ENCODE measurements at places on chromosomes 7 and 10.

GRCh38 chr7:141590071-141590470 is 38.9 kb downstream of the AGK start:
- no peak for DNase-seq

DNA sequence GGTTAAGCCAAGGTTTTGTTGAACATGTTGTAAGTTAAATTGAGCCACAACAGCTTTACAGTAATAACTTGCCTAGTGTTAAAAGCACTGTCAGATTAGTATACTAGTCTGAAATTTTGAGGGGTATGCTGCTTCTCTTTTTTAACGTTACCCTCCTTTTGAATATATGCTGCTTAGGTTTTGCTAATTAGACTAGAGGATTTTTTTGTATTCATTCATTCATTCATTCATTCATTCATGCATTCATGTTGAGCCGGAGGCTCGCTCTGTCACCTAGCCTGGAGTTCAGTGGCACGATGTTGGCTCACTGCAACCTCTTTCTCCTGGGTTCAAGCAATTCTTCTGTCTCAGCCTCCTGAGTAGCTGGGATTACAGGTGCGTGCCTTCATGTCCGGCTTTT is 24.7 kb downstream of the DNAJB6 start:
- no peak for DNase-seq

DNA sequence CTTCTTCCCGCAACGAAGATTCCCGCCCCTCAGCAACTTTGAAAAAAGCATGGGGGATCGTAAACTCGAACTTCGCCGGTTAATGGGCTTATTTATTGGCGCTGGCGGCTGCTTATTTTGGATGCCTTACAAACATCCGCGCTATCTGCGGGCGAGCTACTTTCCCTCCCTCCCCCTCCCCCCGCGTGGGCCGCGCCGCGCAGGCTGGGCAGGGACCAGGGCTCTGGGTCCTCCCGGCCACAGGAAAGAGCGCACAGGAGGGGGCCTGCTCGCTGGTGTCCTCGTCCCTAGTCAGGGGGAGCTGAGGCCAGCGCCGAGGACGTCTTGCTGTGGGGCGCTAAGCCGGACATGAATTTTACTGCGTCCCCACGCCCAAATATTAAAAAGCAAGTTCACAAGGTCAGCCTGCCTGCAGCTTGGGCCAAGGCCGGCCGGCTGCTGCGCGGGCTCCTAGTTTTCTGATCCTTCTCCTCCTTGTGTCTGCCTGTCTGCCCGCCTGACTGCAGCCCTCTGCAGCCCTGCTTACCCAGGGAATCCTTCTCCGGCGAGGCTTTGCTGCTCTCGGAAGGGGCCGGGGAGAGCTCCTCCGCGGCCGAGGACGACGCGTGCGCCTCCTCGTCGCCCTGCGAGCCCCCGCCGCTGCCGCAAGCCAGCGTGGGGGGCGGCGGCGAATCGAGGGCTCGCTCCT is 1.2 kb downstream of the HOXA10 start:
- DNase-seq: no peak

DNA sequence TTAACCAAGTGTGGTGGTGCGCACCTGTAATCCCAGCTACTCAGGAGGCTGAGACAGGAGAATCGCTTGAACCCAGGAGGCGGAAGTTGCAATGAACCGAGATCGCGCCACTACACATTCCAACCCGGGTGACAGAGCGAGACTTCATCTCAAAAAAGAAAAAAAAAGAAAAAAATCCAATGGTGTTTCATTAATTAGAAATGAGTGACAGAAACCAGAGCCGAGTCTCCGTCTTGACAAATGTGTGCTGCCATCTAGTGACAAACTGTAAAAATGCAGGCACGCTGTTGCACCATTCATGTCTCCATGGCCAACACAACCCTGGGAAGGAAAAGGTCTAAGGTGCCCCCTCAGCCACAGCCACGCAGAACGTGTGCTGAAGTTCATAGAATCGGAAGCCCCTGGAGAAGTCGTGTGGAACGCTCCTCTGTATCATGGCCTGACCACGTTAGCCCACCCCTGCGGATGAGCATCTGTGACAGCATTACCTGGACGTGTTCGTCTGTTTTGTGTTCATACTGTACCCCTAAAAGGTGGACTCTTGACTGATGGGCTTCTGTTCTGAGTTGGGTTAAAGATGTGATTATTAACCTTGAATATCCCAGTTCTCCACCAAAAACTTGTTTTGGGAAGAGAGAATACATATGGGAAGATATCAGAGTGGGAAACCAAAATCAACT is 94.9 kb downstream of the LYZL2 start:
- peak; percentile 89 for DNase-seq

- DNase-seq: no peak
Measured at GRCh38 chr10:85976267-85976793, 390.3 kb downstream of the GRID1 start.

DNA sequence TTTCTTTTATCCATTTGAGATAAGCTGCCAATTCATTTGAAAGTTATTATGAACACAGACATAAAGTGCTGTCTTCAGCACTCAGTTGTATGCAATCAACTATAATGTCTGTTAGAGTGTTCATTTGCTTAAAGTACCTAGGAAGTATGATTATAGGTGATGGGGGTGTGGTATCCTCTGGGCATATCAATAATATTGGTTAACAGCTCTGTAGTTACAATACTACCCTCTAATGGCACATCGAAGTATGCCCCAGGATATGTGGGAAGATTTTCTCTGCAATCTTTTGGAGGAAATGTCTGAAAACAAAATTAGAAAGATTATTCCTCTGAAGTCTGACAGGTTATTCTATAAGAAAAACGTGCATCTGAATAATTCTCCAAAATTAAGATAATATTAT is 429.7 kb downstream of the ARL4A start:
- no peak for DNase-seq

- DNase-seq: no peak
Measured at GRCh38 chr7:155234950-155235789, 62.5 kb upstream of the INSIG1 start.

DNA sequence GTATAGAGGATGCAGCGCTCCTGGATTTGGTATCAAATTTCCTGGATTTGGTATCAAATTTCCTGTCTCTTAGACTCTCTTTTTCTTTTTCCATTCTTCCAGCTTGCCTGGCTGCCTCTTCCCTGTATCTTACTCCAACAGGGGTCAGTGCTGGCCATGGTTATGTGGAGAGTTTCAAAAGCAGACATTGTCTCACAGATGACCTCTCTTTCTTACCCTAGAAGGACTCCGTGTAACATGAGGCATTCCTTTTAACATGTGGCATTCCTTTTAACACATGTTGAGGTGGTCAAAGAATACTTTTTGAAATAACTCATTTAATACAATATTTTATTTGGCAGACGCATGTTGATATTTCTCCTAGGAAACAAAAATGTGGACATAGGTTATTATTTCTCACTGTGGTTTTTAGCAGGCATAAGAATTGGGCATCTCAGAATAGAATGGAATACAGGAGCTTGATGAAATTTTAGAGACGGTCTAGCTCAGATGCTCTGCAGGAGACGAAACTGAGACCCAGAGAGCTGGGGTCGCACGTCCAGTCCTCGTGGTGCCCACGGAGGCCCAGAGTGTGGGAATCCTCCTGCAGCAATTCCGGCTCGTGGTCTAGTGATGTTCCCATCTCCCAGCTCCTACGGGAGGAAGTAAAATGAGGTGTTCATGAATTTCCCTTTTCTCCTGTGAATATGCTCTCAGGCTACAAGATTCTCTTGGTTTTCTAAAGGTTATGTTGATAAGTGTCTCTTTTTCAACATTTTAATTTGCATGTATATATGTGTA is 59.6 kb upstream of the PITRM1 start:
- no peak for DNase-seq

GRCh38 chr10:74500026-74500704 is 326.2 kb upstream of the KAT6B start:
- DNase-seq: no peak

DNA sequence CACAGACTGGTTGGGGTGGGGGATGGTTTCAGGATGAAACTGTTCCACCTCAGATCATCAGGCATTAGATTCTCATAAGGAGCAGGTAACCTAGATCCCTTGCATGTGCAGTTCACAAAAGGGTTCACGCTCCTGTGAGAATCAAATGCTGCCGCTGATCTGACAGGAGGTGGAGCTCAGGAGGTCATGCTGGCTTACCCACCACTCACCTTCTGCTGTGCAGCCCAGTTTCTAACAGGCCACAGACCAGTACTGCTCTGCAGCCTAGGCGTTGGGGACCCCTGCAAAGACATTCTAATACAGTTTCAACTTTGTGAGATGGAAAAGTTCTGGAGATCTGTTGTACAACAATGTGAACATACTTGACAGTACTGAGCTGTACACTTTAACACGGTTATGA is 39.9 kb downstream of the STRA8 start:
- DNase-seq: no peak

DNA sequence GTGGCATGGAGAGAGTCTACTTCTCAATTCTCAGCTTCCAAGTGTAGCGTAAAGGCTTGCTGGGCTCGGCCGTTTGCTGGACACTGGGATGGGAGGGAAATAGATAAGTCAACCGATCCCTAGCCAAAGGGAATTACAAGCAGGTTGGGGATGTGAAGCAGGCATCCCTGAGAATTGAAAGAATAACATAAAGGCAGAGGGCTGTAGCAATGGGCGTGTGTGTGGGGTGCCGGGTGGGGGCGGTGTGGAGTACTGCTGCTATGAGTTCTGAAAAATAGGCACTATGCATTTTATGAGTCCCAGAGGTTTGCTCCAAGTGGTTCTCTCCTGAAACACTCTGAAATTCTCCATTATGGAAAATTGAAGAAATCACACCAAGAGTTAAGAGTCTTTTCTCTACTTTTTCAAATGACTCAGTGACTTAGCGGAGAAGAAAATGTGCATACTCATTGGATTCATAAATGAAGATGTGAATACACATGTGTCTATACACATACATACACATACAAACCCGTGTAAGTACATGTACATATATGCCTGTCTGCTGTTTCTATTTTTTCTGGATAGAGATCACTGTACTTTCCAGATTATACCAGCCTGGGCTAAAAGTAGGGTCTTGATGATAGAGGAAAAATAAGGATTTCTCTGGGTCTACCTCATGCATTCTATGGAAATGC is 65.4 kb downstream of the ADRA2A start:
- DNase-seq: no peak

GRCh38 chr10:122190176-122190943 is 80.7 kb upstream of the BTBD16 start:
- DNase-seq: no peak

- no peak for DNase-seq
Measured at GRCh38 chr7:50221028-50221427, 83.5 kb upstream of the IKZF1 start.

GRCh38 chr10:131792011-131792651 is 108.7 kb upstream of the PPP2R2D start:
- DNase-seq: no peak

GRCh38 chr7:85896531-85896930 is 709.7 kb upstream of the SEMA3D start:
- DNase-seq: no peak

DNA sequence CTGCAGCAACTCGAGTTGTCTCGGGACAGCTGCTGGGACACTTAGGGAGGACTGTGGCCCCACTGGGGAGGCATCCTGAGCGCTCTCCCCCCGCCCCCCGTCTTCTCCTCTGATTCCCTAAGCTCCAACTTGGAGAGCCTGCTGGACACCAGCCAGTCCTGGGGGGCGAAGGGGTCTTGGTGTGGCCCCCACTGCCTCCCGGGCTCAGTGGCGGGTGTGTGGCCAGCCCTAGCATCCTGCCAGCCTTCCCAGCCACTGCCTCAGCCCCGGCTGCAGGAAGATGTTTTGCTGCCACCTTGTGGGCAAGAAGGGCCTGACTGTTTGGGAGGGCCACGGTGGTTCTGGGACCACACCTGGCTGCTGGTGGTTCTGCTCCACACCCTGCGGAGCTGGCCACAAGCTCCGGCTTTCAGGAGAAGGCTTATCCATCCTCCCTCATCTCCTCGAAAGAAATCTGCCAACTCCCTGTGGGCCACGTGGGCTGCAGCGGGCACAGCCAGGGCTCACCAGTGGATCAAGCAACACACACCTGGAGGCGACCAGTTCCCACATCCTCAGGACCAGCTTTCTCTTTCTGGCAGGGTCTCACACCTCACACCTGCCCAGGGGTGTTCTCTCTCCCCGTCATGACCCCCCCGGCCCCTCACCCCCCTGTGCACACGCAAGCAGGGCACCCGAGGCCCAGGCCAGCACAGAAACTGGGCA is 24.8 kb downstream of the AGAP3 start:
- DNase-seq: peak; percentile 29

GRCh38 chr7:56105508-56105907 is 768 bp downstream of the CHCHD2 start:
- no peak for DNase-seq

- DNase-seq: no peak
Measured at GRCh38 chr7:115116773-115117715, 195.2 kb downstream of the MDFIC start.

DNA sequence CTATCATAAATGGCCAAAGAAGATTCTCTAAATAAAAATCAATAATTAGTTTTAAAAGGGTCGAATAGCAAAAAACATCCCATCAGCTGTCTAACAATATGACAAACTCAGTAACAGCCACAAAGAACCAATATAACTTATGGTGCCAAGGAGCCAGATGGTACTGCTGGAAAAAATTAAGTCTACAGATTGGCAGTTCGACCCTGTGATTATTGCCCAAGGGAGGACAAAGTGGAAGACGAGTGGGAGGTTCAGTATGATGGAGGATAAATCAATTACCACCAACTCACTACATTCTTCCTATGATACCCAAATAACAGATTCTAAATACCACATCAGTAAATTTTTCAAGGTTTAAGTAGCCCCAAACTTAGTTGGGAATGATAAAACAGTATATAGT is 49.0 kb downstream of the SKAP2 start:
- DNase-seq: no peak

- DNase-seq: no peak
Measured at GRCh38 chr7:104415700-104416099, 87.3 kb downstream of the LHFPL3 start.

- no peak for DNase-seq
Measured at GRCh38 chr10:77500754-77501151, 136.9 kb downstream of the KCNMA1 start.

GRCh38 chr10:63711867-63712716 is 190.9 kb downstream of the REEP3 start:
- DNase-seq: no peak

DNA sequence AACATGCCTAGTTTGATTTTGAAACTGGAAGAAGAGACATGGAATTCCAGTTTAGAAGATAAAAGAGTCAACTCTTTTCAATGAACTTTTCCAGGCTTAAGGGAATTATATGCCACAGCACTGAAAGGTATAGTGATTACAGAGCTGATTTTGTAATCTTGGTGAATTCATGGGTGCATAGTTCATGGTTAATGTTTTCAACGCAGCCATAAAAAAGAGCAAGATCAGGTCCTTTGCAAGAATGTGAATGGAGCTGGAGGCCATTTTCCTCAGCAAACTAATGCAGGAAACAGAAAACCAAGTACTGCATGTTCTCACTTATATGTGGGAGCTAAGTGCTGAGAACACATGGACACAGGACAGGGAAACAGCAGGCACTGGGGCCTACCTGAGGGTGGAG is 94.2 kb downstream of the CUBN start:
- no peak for DNase-seq

DNA sequence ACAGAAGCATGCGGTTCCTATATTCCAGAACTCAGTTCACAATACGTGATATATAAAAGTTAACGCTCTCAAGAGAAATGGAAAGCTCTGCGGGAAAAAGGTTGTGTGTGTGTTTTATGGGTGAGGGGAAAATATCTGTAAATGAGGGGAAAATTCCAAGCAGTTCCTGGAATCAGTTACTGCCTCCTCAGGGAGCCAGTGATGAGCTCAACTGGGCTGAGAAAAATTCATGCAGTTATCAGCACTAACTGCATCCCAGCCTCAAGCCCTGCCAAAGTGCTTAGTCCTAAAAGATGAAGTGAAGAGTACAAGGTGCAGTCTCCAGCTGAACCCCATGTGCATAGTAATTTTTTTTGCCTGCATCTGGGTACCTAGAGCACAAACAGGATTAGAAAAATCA is 191.9 kb downstream of the CDK14 start:
- no peak for DNase-seq

All from KG1 (cell line).